ENCODE measurements at places on chromosomes 2 and 18.

DNA sequence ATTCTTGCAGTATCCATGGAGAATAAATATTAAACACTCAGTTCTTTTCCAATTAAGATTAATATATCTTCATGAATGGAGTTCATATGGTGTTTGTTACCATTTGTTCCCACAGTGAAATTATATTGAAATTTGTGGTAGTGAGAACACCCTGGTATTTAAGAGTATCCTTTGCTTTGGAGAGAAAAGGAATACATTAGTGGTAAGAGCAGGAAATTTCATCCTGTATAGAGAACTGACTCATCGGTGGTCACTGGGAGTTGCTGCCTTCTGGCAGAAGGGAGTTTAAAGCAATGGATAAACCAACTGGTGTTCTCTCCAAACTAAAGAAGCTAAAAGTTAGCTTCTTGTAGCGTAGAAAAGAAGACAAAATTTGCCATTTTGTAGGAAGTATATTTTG, 107.3 kb downstream of the MYO1B start:
- no peak for DNase-seq

DNA sequence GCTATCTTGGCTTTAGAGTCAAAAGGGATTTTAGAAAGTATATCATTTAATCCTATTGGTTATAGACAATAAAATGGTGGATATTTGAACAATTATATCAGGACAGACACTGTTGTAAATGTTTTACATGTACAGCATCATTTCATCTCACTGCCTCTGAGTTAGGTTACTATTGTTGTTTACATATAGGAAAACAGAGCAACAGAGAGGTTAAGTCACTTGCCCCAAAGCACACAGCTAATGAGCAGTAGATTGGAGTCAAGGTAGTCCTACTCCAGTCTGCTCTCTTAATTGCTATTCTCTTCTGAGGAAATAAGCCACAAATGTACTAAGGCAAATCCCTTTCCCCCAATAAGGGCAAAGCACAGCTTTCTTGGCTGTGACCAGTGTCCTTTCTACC, 142.9 kb downstream of the MTX2 start:
- no peak for DNase-seq

GRCh38 chr2:105677901-105678300, 66.8 kb upstream of the NCK2 start:
- DNase-seq: no peak

GRCh38 chr2:141348481-141348880, 782.3 kb downstream of the LRP1B start:
- no peak for DNase-seq

DNA sequence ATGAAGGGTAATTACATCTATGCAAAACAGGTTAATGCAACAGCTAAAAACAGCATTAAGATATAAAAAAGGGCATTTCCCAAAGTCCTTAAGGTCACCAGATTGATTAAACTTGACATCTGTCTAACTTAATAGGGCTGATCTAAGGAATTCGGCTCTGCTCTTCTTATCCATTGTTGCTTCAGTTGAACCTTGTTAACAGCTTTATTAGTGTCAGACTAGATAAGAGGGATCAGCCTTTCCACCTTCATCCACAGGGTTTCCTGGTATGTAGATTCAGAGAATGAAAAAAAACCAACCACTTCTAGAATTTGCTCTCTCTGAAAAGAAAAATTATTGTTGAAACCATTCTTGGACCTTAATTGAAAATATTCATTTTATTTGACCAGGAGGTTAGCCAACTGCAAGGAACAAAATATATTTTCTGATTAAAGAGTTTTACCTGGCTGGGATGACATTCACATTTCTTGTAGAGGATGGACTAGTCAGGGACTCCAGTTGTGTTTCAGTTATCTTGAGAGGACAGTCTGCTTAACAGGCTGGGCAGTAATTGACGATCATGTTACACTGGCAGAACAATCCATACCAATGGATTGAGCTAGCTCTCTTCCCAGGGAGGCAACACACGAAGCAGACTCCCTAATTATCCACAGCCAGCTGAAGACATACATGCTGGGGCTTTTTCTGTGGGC, 357.4 kb upstream of the ACVR2A start:
- no peak for DNase-seq

DNA sequence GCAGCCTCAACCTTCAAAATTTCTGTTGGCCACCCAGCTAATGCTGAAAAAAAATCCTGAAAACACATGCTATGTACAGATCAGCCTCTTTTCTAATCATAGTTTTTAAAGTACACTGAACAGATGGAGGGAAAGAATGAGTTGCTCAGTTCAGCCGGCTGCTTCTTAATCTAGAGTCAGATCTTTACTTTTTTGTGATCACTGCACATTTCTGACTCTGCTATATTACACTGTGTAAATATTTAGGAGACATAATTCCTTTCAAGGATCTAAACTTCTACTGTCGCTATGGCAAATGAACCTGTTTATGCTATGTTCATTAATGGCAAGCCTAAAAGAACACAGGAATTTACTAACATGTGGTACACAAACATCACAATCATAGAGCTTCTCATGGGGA, 114.2 kb downstream of the SRBD1 start:
- no peak for DNase-seq
